Left ventricle myocardium inferior (tissue), 1 donor: ENCODE measurements at places on chromosomes 7 and 10. TPM values are rescaled to one million over a fixed set of nuclear protein-coding genes. Genes with fewer than 3 reads are reported as not detected.

- no peaks in the 10 kb centered on the region for H3K4me1 ChIP-seq
- H3K27me3 ChIP-seq, result no peaks in the 10 kb centered on the region
- no peak overlapping the region for H3K27ac ChIP-seq
- H3K4me3 ChIP-seq, result no peak overlapping the region
- peaks cover 5% of the 10 kb centered on the region for H3K36me3 ChIP-seq
Measured at GRCh38 chr10:122854648-122855047, 9.0 kb upstream of the CUZD1 start.

- peaks cover 10% of the 10 kb centered on the region for H3K36me3 ChIP-seq
- H3K27me3 ChIP-seq, result no peaks in the 10 kb centered on the region
- H3K4me3 ChIP-seq, result no peak overlapping the region
- no peak overlapping the region for H3K27ac ChIP-seq
Measured at GRCh38 chr7:19705663-19706062, 3.2 kb downstream of the POLR1F start.

DNA sequence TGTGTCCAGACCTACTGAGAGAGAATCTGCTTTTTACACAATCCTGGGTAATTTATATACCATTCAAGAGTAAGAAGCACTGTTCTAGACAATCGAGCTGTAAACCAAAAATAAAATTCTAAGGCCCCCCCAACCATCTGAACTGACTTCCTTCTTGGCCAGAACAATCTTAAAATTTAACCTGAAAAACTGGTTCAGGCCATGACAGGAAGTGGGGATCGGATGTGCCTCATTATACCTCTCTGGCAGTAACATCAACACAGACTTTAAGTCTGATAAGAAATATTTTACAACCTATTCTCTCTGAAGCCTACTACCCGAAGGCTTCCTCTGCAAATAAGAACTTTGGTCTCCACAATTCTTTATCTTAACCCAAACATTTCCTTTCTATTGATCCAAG, 75.2 kb upstream of the KIF5B start:
- no peaks in the 10 kb centered on the region for H3K36me3 ChIP-seq
- no peaks in the 10 kb centered on the region for H3K27me3 ChIP-seq
- H3K4me3 ChIP-seq, result no peak overlapping the region
- DNase-seq, result no peak

DNA sequence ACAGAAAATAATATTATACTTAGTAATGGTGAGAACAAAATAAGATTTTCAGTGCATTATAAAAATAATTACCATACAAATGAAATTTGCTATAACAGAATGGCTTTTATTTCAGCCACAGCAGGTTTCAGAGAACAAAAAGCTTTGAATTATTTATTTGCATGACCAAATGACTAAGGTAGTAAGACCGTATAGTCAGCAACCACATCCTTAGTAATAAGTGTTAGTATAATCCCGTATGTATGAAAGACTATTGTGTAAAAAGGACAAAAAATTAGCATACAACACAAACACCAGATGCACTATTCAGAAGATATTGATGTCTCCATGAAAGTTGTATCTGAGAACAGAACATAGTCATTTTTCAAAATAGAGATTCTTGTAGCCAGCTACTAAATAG, 12.2 kb downstream of the PDZD8 start:
- no peak for DNase-seq
- H3K4me3 ChIP-seq, result no peak overlapping the region
- peaks cover 56% of the 10 kb centered on the region for H3K4me1 ChIP-seq
- no peak overlapping the region for H3K27ac ChIP-seq

- H3K4me1 ChIP-seq, result peaks cover 33% of the 10 kb centered on the region
- H3K36me3 ChIP-seq, result no peaks in the 10 kb centered on the region
- H3K4me3 ChIP-seq, result no peak overlapping the region
- no peak for DNase-seq
- H3K27ac ChIP-seq, result peak overlapping the region; percentile 73
Measured at GRCh38 chr10:21363092-21363730, 162.3 kb downstream of the SKIDA1 start.

DNA sequence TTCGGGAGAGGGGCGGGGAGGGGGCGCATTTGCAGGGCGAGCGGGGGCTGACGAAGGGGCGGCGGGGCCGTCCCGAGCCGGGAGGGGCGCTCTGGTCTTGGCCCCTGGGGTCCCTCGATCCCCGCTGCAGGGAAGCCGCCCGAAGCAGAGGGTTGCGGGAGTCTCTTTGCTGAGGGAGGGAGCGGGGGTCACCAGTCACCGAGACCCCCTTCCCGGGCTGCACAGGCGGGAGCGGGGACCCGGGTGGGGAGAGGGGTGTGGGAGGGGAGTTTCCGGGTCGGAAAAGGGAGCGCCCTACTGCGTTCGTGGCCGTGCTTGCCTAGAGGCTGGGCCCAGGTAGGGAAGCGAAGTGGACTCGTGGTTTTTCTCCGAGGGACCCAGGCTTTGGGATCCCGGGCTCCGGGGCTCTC, 422 bp downstream of the AP1S1 start:
- peaks cover 18% of the 10 kb centered on the region for H3K4me1 ChIP-seq
- no peak for DNase-seq
- H3K27me3 ChIP-seq, result peaks cover 11% of the 10 kb centered on the region
- H3K36me3 ChIP-seq, result peaks cover 28% of the 10 kb centered on the region
- peak overlapping the region; percentile 19 for H3K27ac ChIP-seq

GRCh38 chr7:155007947-155008346, 5.0 kb upstream of the PAXIP1 start:
- no peak for DNase-seq
- H3K4me1 ChIP-seq, result peaks cover 22% of the 10 kb centered on the region
- peaks cover 15% of the 10 kb centered on the region for H3K36me3 ChIP-seq
- H3K27me3 ChIP-seq, result peaks cover 5% of the 10 kb centered on the region

- no peaks in the 10 kb centered on the region for H3K36me3 ChIP-seq
- peak overlapping the region; percentile 96 for H3K27ac ChIP-seq
- peak; percentile 20 for DNase-seq
- H3K4me1 ChIP-seq, result peaks cover 60% of the 10 kb centered on the region
- H3K4me3 ChIP-seq, result peak overlapping the region; percentile 90
- no peaks in the 10 kb centered on the region for H3K27me3 ChIP-seq
Measured at GRCh38 chr7:92835851-92836488, 403 bp downstream of the CDK6 start.

DNA sequence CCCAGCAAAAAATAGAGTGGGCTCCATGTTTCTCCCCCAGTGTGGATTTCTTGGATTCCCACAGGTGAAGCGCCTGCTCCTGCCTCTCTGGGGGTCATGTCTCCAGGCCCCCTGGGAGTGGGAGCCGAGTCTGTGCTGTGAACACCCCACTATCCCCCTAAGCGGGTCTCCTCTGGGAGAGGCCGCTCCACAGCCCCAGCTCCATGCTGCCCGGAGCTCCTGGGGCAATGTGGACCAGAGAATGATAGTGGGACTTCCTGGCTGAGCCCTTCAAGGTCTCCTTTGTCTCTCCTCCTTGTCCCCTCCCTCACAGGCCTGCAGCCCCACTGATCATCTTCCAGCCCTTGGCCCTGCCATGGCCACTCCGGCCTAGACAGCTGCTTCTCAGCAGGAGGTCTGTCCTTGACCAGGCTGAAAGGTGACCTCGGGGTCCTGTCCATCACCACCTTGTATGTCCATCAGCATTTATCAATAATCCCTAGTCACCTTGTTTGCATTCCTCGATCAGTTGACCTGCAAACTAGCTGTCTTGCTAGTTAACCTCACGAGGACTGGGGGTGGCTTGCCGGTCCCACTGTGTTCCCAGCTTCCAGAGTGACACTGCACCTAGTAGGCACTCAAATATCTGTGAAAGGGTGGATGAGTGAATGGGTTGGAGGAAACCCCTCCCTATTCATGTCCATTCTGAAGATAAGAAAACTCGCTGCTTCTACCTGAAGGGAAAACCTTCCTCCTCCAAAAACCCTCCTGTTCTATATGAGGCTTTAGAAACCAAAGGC, 776 bp upstream of the CALML3 start:
- no peaks in the 10 kb centered on the region for H3K4me1 ChIP-seq
- no peak overlapping the region for H3K4me3 ChIP-seq
- no peaks in the 10 kb centered on the region for H3K27me3 ChIP-seq
- no peak for DNase-seq
- H3K36me3 ChIP-seq, result no peaks in the 10 kb centered on the region

- H3K27ac ChIP-seq, result no peak overlapping the region
- no peak overlapping the region for H3K4me3 ChIP-seq
- H3K4me1 ChIP-seq, result no peaks in the 10 kb centered on the region
- peaks cover 63% of the 10 kb centered on the region for H3K27me3 ChIP-seq
- no peaks in the 10 kb centered on the region for H3K36me3 ChIP-seq
Measured at GRCh38 chr10:132865851-132866600, 76.3 kb downstream of the CFAP46 start.

GRCh38 chr10:48511875-48512231, 93.0 kb downstream of the ARHGAP22 start:
- H3K36me3 ChIP-seq, result no peaks in the 10 kb centered on the region
- H3K4me3 ChIP-seq, result no peak overlapping the region
- no peaks in the 10 kb centered on the region for H3K27me3 ChIP-seq
- no peak overlapping the region for H3K27ac ChIP-seq

DNA sequence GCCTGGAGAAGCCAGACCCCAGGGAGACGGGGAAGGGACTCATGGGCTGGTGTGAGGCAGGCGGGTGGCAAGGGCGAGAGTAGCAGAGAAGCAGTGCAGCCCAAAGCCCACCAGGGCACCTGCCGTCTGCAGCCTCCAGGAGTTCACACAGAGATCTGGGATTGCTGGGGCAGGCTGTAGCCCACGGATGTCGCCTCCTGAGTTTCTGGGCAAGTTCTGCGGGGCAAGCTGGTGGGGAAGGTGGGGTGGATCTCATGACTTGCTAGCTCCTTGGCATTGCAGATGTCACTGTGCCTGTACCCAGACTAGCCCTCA, 6.0 kb downstream of the ADCK2 start:
- DNase-seq, result no peak
- H3K4me1 ChIP-seq, result peaks cover 22% of the 10 kb centered on the region
- H3K4me3 ChIP-seq, result no peak overlapping the region
- no peak overlapping the region for H3K27ac ChIP-seq

- no peak overlapping the region for H3K27ac ChIP-seq
- H3K4me3 ChIP-seq, result no peak overlapping the region
- no peaks in the 10 kb centered on the region for H3K4me1 ChIP-seq
- DNase-seq, result no peak
Measured at GRCh38 chr7:6306471-6306870, 34.0 kb upstream of the CYTH3 start.

DNA sequence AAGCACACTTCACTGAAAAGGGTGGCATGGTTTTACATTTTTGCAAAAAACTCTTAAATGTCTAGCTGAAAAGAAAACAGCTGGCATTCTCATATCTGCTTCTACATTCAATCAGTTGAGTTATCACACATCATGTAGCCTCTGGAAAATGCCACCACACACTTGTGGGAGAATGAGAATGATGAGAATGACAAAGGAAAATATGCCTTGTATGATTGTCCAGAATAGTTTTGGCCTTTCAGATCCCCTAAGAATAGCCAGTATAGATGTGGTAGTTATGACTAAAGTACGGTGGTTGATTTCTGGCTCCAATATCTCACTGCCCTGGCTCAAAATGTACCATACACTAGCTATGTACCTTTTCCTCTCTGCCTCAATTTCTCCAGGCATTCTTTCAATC, 30.2 kb upstream of the FRMD4A start:
- DNase-seq, result no peak
- peaks cover 10% of the 10 kb centered on the region for H3K27me3 ChIP-seq
- no peak overlapping the region for H3K27ac ChIP-seq

NEBL gene
- total RNA-seq, result 805 TPM

TMEM236 gene
- 0.66 TPM for total RNA-seq
